ENCODE measurements at places on chromosomes 2 and 18.

- no peak for DNase-seq
Observed at GRCh38 chr2:190904640-190905261, 24.1 kb downstream of the GLS start.

- DNase-seq = no peak
Observed at GRCh38 chr2:128702616-128703015, 383.9 kb upstream of the HS6ST1 start.

DNA sequence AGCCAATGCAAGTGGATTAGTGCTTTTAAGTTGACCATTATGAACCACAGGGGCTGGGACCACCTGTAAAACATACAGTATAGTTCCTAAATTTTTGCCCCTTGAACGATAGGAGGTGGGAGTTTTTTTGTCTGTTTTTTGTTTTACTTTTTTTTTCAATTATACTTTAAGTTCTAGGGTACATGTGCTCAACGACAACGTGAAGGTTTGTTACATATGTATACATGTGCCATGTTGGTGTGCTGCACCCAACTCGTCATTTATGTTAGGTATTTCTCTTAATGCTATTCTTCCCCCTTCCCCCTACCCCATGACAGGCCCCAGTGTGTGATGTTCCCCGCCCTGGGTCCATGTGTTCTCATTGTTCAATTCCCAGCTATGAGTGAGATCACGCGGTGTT lies 1797.9 kb upstream of the PIK3C3 start:
- DNase-seq = no peak

DNA sequence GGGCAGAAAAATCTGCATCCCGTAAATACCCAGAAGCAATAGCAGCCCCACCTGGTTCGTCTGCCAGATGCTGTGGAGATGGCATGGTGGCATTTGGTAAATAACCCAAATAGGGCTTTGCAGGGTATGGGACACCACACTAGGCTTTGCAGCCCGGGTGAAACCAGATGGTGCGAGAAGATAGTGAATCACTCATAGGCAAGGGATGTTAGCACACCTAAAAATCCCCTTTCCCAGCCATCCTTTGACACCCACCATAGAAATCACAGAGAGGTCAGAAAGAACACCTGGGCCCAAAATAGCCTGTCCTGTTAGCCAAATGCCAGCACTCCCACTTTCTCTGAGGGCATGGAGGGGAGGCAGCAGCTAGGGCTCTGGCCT lies 47.6 kb downstream of the BCL11A start:
- no peak for DNase-seq

GRCh38 chr2:127044977-127045661 lies 61.8 kb downstream of the BIN1 start:
- no peak for DNase-seq

GRCh38 chr2:162731917-162732804 lies 106.4 kb downstream of the KCNH7 start:
- no peak for DNase-seq

DNA sequence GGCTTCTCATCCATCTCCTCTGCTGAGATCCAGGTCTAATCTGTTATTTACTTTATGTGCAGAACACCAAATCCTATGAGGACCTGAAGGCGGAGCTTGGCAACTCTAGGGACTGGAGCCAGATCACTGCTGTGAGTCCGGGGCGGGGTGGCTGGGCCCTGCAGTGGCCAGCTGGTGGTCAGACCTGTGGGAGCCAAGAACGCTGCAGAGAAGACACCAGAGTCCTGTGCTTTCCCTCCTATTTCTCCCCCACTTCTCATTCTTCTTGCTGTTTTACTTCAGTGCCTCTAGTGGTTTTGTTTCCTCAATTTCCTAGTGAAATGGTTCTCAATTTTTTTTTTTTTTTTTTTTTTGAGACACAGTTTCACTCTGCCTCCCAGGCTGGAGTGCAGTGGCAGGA lies 19.7 kb downstream of the VIL1 start:
- no peak for DNase-seq

- DNase-seq = no peak
Observed at GRCh38 chr2:30683236-30683956, 123.8 kb downstream of the CAPN13 start.

GRCh38 chr2:216882876-216883275 lies 23.0 kb upstream of the TNP1 start:
- no peak for DNase-seq

DNA sequence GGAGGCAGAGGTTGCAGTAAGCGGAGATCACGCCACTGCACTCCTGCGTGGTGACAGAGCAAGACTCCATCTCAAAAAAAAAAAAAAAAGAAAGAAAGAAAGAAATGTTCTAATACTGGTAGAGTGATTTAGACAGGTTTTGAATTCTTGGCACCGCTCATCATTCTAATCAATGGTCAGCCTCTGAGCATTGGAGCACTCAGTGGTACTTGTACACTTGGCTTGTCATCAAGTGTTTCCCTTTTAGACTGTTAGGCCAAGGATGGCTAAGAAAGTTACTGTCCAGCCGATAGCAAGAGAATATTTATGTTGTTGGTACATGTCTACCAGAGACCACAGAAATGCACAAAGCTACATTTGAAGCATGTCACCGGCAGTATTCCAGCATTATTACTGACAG lies 444.1 kb upstream of the RAB12 start:
- DNase-seq = no peak

- DNase-seq = no peak
Observed at GRCh38 chr18:11047156-11047555, 102.2 kb downstream of the PIEZO2 start.

- no peak for DNase-seq
Observed at GRCh38 chr2:37644191-37644590, 27.3 kb downstream of the CDC42EP3 start.

DNA sequence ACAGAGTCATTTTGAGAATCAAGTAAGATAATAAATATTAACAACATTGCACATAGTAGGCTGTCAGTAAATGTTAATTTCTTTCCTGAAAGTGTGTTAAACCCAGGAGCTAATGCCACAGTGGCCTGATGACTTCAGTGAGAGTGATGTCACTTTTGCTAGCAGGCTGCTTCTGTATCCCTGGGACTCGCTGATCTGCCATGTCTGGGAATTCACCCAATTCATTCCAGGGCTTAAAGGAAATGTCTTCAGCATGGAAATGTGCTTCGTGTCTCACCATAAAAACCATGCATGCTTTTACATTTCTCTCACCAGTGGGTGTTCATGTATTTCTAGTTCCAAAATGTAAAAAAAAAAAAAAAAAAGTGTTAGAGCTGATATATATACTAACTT lies 56.8 kb upstream of the MAPRE3 start:
- no peak for DNase-seq

DNA sequence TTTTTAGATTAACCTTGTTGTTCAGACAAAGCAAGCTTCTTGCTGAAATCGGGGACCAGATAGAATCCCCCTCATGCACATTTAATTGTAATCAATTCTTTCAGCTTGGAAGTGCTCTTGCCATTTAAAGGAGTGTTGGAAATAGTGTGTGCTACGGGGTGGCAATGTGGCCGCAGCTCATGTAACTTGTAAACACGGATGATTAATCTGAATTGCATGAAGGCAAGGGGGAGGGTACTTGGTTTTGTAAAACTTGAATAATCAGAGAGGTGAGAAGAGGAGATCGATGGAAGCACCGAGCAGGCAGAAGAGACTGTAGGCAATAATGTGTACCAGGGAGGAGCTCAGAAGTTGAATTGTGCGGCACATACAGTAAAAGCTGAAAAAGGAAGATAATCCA lies 273.5 kb downstream of the PTGR3 start:
- DNase-seq = no peak

DNA sequence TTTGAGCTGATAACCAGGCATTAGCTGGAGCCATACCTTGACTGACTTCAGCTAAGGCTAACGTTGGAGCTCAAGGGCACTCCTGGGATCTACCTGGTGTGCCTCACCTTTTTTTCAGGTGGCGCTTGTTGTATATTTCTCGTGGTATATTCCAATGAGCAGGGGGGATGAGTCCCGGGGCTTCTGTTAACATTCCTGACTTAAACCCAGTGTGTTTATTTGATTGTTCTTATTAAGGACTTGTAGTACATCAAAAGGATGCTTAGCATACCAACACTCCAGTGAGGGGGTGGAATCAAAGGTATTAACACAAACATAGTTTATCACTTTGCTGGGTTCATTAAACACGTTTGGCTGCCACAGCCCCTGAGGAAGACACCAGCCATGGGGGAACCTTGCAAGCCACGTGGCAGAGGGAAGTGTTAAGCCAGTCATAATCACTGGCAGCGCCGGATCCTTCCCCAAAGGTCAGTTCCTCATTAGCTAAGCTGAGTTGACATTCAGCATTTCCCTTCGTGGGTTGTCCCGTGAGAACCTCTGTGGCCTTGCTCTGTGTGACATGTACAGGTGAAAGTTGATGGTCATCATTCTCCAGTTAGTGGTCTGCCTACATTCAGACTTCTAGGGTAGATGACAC lies 119.5 kb upstream of the MCFD2 start:
- no peak for DNase-seq

GRCh38 chr18:54181856-54182602 lies 42.4 kb downstream of the MBD2 start:
- DNase-seq = no peak

DNA sequence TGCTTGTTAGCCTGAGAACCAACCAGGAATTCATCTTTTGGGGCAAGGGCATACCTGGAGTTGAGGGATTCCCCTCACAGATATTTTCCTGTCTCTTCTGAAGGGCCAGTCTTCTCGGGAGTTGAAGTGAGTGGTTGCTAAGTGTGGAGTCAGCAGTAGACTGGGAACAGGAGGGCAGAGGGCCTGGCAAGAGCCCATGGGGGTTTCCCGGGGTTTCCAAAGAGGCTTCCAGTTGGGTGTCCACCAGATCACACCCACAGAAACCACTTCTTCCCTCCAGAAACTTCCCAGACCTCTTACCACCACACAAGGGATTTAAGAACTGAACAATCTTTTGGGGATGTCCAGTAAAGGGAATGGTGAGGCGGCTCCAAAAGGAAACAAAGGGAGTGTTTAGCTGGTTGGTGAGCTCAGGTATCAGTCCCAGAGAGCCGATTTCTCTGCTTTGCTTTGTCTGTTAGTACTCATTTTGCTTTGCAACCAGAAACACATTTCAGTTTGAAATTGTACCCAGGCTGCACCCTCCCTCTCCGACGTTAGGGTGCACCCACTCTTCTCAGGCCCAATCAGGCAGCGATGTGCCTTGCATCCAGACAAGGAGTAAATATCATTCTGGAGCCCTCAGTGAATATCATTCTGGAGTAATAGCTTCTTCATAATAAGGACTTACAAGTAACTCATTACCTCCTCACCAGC lies 47.5 kb upstream of the SPATS2L start:
- no peak for DNase-seq

DNA sequence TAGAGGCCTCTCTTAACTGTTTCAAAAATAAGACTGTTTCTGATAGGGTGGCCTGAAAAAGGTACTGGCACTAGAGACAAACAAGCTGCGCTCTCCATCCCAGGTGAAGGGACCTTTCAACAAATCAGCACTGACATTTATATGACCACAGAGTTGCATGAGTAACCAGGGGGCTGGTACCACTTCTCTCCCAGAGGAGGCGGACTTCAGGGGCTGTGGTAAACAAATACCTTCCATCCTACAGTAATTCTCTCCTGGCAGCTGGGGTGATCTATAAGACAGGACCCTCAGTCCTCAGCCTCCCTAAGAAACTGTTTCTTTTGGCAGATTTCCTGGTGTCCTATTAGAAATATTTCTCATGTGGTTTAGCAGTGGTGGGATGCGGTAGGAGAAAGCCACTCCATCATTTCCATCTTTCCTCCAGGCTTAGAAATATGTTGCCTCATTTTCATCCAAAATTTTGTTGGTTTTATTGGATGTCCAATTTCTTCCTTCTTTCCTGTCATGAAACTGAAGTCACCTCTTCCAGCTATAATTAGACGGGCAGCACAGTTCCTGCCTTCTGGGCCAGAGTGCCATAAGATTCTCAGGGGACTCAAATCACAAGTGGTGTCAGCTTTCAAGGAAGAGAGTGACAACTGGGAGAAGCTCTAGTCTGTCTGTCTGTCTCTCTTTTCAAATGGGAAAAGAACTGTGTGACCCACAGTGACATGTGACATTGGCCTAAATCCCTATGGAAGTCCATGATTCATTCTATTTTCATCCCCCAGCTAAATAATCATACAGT lies 96.4 kb downstream of the CYRIA start:
- DNase-seq = no peak

DNA sequence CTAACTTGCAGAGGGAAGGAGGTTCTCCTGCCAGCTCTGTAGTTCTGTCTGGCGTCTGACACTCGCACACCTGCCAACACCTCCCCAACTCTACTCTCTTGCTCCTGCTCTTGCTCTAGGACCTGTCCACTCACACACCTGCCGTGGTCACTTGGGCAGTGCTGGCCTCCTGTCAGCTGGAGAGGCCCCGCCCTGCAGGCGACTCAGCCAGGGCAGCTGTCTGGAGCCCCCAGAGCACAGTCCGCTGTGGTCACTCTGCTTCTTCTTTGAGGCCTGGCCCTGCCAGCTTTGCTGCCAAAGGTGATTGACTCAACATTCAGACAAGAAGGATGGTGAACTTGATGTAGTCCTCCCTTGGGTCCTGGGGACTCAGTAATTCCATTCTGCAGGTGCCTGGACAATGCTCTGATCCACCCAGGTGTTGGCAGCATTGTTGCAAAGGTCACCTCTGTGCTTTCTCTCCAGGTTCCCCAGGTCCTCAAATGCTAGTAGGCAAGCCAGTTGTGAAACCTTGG lies 18.7 kb downstream of the TPO start:
- DNase-seq = no peak

DNA sequence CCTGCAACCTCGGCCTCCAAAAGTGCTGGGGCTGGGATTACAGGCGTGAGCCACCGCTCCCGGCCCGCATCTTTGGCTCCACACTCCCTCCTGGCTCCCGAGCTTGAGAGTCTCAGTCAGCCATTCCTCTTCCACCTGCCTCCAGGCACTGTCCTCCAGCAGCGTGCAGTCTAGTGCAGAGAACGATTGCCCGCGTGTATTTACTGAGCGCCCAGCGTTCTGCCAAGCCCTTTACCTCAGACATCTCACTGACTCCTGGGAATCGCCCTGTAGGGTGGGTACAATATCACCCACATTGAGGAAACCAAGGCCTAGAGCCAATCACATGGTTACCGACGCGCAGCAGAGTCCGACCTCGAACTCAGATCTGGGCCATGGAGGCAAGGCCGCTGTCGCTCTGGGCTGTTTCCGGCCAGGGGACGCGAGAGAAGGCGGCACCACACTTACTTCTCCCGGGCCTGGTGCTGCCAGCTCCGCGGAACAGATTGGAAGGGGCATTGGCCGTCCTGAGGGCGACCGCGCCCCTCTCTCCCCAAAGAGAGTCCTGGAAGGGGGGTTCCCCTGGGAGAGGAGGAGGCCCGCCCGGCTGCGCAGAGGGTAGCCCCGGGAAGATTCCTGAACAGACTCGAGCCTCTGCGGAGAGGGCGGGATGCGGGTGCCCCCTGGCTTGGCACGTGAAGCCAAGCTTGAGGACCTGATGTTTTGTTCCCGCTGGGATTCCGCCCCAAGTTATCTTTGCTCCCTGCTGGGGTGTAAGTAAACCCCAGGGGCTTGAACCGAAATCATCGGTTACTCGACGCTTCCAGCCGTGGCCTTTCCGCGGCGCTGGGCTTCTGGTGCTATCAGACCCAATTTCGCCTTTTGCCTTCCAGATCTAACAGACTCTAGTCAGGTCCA lies 5.2 kb upstream of the DLX2 start:
- DNase-seq = no peak

- no peak for DNase-seq
Observed at GRCh38 chr2:190695739-190696138, 46.9 kb downstream of the NAB1 start.

GRCh38 chr2:138279871-138280270 lies 221.7 kb upstream of the SPOPL start:
- no peak for DNase-seq

GRCh38 chr2:187148059-187148714 lies 299.2 kb upstream of the ZSWIM2 start:
- no peak for DNase-seq
